T-helper 1 cell (primary cell): ENCODE measurements at places on chromosomes 4 and X.

GRCh38 chr4:35975617-35976355 is 268.5 kb downstream of the ARAP2 start:
- no peak for DNase-seq

GRCh38 chr4:126992910-126993309 is 639.8 kb upstream of the INTU start:
- no peak for DNase-seq

DNA sequence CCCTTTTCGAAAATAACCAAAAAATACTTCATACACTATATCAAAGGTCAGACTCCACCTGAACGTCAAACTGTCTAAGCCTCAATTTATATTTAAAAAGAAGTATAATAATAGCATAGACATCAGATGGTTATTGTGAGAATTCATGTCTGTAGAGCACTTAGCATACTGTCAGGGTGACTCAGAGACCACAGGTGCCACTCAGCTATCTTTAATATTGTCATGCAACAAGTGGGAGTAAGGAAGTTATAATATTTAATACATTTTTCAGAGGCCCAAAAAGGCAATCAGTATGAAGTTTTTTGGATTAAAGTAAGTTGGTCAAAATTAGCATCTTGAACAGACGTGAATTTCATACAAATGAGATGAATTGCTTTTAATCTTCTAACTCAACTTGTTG is 93.3 kb downstream of the PHOX2B start:
- DNase-seq: no peak

DNA sequence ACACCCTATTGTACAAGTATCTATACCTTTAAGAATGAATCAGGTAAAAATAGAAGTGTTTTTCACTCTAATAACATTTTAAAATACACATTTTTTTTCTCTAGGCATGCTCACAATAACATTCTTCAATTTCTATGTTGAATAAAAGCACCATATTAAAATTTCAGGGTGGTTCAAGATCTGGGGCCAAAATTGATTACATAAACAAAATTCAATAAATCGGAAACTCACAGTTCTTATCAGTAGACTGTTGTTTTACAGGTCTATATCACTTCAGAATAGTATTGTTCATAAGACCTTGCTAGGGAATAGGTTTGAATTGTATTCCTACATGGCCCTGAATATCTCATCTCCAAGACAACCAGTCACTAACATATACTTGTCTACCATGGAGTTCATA is 634.0 kb downstream of the SPOCK3 start:
- no peak for DNase-seq

GRCh38 chr4:94409375-94409679 is 42.4 kb upstream of the PDLIM5 start:
- no peak for DNase-seq
